Lung (tissue), 17 donors: ENCODE measurements at places on chromosomes 2 and 18. TPM values are rescaled to one million over a fixed set of nuclear protein-coding genes. Genes with fewer than 3 reads are reported as not detected.
A peak's percentile ranks its signal among the peaks of the same experiment; 100 is the strongest.

LOXHD1 gene
- polyA plus RNA-seq = 0.49 TPM

DNER gene
- 0.63 TPM for polyA plus RNA-seq

DNA sequence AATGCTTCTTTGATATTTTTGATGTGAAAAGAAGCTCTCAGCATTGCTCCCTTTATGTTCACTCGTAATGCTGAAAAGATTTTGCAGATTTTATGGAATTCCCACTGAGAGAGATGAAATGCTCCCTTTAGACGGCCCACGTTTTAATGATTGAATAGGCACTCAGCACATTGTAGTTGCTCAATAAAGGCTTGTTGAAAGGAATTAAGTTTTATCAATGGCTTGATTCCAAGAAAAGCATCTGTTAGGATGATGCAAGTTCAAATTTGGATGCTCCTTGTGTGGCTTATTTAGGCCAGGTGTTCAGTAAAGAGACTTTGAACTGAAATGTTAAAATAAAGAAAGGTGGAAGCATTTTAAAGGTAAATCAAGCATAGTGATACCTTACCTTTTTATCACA, 725.1 kb downstream of the EPHA4 start:
- no peak for DNase-seq

DNA sequence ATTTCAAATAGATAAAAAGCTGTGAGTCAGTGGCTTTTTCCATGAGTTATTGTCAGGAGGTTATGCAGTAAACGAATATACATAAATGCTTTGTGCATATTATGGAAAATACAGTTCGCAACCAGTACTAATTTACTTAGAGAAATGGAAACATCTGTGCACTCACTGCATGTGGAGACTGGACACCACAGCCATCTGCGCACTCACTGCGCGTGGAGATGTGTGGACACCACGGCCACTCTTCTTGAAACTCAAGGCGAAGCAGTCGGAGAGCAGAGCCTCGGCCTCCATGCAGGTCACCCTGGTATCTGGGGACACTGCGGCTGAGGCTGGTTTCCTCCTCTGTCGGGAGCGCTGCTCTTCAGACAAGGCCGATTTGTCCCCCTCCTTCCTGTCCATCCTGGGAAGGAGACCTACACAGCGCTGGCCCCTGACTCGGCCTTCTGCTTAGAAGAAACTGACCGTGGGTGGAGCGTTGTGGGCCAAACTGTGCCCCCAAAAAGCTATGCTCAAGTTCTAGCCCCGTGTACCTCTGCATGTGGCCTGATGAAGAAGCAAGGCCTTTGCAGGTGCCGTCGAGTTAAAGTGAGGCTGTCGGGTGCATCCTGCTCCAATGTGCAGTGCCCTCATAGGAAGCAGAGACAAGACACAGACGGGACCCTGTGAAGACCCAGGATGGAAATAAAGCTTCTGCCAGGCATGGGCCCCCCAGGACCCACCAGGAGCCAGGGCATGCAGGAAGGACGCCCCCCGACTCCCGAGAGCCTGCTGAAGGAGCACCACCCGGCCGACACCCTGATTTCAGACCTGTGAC, 88.0 kb downstream of the TPO start:
- DNase-seq = no peak

DNA sequence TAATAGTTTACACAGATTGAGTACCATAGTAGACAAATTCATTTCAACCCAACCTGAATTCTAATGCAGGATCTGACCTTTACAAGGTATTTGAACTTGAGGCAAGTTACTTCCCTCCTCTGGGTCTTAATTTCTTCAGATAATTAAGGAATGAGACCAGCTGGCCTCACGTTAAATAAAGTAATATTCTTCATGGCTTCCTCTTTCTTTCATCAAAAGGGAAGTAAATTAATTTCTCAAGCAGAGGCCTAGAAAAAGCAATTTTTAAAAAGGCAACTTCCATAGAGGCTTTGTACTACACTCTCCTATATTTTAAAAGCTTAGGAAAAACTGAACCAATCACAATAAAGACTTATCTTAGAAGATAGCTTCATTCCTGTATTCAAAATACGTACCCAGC, 109.2 kb downstream of the EXOC6B start:
- no peak for DNase-seq

DNA sequence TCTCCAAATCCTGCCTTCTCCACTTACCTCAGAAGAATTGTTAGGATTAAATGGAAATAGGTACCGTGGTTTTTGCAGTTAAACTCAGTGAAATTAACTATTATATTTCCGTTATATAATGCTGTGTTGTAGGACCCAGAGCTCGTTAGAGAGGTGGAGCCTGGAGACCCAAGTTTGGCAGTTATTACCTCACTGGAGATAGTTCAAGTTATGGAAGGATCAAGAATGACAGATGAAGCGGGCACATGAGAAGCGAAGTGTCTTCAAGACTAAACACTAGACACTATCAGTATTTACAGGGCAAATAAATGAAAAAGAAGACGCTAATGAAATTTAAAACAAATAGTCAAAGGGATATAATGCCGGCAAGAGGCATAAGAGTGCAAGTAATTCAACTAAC, 866 bp downstream of the CWC22 start:
- DNase-seq = peak; percentile 10
